ENCODE measurements at places on chromosomes 12 and 14.

GRCh38 chr12:64598831-64599230 is 11.5 kb upstream of the RASSF3 start:
- no peak for DNase-seq

DNA sequence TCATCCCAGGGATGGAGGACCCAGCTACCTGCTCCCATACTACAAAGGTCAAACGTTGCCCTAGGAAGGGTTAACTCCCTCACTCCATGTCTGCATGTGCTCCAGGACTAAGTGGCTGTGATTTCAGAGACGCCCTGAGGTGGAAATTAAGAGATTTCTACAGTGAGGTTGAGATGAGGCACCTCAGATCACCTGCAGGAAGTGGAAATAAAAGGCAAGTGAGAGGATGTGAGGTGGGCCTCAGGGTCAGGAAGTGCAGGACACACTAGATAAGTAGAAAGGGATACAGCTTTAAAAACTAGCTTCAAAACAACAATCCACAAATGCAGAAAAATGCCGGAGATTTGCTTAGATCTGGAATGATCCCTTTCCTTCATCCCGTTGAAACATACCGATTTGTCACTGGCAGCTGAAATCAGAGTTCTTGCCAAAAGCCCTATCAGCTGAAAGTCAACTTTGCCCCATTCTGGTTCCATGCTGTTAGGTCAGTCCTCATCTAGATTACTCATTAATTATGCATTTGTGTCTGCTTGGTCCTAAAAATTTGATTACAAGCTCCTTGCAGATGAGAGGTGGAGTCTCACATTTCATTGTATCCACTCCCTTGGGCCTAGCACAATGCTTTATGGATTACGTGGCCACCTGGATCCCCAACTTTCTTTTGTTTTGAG is 6.6 kb downstream of the PLBD1 start:
- DNase-seq: no peak

- no peak for DNase-seq
These were observed 34.2 kb upstream of the STRN3 start for GRCh38 chr14:31060253-31060875.

- DNase-seq: no peak
These were observed 85.5 kb upstream of the HECTD1 start for GRCh38 chr14:31292937-31293616.

- DNase-seq: no peak
These were observed 76.9 kb downstream of the ATF7IP start for GRCh38 chr12:14442221-14442881.

Data from activated gamma-delta T cell treated with Interleukin-2 at 50 U/mL for 16 hours (primary cell).